ENCODE measurements at places on chromosomes 11 and 22.

DNA sequence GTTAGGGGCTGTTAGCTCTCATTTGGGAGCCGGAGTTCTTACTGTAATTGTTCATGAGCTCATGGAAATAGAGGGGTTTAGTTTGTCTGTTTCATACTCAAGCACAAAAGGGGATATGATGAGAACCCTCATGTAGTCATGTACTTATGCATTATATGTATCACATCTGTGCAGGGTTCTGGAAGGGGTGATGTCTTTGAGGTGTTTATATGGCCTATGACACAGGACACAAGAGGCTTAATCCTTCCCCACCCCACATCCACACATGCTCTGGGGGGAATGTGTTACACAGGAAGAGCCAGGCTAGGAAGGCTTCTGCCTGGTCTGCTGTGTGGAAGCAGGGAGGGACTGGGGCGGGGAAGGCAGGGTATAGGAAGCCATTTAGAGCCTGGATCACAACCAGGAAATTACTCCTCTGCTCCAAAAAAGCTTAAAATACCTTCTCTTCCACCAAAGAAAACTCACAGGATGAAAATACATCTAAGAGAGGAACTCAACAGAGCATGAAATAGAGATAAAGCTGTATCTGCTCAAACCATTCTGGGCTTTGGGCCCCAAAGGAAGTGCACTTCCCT lies 316.1 kb downstream of the TMEM135 start:
- DNase-seq = no peak

- no peak for DNase-seq
These were observed 33.8 kb downstream of the RAB30 start for GRCh38 chr11:83037877-83038276.

DNA sequence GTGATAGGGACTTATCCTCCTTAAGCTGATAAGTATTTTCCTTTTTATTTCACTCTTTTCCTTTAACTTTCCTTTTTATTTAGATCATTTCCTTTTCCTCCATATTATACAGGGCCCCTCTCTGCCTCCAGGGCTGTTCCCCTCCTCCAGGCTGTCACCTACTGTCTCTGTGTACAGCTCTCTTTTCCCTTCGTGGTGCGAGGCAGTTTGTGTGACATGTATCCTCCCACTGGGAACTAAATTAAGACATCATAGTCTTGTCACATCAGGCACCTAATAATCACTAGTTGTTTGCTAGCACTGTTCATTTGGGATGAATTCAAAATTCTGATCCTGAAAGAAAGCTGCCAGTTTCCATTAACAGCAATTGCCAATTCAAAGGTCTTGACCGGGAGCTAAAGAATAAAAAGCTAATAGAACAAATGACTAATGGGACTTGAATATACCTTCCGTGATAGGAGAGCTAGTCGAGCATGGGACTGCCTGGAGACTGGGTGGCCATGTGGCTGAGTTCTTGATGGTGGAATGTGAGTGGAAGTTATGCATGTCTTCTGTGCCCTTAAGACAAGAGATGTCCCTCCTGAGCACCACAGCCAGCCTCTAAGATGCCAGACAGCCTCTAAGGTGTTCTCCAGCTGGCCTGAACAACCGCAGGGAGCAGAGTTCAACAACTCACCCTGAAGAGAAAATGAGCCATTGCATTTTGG lies 77.7 kb upstream of the LRRC55 start:
- DNase-seq = no peak

DNA sequence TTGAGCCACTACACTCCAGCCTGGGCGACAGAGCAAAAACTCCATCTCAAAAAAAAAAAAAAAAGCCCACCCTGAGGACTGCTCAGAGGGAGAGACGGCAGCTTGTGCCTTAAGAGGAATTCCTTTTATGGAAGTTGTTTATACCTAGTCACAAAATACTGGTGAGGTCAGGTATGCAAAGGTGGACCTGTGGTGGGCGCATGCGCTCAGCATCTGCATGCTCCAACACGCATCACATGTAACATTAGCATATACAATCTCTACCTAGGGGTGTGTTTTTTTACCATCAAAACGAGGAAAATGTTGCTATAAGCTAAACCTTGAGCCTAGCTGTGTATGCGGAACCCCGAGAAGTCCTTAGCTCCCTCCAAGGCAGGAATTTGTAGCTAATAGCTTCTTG lies 6.8 kb upstream of the SART1 start:
- no peak for DNase-seq

DNA sequence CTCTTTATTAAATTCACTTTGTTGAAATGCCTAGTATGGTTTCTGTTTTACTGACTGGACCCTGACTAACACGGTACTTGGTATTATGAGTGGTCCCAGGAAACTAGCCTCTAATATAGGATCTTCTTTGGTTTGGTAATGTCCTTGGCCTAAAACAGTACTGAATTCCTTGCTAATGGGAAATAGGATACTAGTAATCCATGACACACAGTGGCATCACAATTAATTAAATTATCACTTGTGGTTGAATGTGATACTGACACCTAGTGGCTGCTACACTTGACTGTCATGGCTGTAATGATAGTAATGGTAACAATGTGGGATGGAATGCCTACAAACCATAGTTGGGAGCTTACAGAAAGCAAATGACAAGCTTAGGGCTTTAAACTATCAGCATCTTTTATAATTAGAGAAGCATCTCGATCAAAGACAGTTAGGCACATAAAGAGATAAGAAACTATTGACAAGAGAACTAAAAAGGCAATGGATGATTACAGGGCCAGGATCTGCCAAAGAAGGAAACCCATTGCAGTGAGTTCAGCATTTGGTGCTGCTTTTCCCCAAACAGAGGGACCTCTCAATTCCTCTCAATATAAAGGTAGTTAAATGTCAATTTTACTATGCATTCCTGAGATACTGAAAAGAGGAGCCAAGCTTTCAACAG lies 8.6 kb downstream of the DNHD1 start:
- DNase-seq = no peak

DNA sequence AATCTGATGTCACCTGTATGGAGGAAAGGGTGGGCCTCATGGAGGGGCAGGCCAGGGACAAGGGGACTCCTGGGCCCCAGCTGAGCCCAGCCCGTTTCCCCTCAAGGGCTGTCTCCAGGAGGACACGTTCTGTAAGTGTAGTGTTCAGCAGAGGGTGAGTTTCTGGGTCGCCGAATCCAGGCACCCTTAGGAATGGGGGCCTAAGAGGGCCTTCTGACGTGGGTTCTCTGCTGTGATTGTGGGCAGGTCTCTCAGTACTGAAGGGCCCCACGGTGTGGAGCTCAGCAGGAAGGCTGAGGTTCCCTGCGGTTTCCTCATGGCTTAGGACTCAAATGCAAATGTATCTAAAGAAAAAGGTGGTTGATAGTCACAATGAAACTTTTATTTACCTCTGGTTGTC lies 6.5 kb downstream of the PTDSS2 start:
- peak; percentile 2 for DNase-seq
